ENCODE measurements at places on chromosomes 7 and 10.

DNA sequence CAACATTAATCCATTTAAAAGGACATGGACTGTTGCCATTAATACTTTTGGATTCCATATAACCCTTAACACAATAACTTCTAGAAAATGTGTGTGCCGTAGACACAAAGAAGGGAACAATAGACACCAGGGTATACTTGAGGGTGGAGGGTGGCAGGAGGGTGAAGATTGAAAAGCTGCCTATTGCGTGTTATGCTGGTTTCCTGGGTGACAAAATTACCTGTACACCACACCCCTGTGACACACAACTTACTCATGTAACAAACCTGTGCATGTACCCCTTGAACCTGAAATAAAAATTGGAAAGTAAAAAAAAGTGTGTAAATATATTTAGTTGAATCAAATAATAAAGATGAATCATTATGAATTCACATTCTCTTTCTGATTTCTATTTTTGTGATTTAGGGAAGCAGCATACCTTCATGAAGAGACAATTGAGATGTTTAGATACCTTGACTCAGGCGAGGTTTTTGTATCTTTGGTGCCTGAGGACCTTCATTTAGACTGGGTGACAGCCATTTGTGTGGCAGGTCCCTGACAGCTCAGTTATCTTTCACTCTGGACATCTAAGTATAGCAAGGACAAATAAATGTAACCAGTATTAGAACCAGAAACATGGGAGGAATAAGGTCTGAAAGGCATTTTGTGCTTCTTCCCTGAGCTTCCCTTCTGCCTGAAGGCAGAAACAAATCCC, 28.7 kb downstream of the GIMAP8 start:
- no peak for DNase-seq

DNA sequence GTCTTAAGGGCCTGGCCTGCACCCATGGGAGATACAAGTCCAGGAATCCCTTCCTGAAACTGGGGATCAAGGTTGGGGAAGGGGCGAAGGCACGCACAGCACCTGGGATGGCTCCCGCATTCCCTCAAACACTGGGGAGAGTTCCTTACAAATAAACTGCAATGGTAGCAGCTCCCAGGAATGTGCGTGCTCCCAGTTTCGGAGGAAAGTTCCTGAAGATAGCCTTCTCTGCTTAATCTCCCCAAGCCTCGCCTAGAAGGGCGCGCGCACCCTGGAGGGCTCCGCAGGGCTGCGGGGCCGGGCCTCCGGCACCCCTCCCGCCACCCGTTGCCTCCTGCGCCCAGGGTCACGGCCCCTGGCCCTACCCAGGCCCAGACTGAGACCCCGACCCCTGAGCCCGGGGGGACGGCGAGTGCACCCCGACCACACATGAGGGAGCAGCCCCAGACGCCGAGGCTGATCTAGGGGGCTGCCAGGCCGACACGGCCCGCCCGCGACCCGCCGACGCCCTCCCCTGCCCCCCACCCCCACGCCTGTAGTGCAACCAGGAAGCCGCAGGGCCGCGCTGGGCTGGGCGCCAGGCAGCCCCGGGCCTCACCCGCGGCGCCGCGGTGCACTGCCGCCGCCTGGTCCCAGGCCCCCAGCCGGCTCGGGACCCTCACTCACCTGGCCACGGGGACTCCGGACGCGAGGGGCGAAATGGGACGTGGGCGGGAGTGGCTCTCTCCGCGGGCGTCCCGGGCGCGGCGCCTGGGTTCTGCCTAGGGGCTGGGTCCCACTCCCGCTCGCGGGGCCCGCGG, 460 bp downstream of the ANXA11 start:
- peak; percentile 29 for DNase-seq

GRCh38 chr7:55415173-55415778, 50.1 kb downstream of the LANCL2 start:
- DNase-seq: peak; percentile 63

DNA sequence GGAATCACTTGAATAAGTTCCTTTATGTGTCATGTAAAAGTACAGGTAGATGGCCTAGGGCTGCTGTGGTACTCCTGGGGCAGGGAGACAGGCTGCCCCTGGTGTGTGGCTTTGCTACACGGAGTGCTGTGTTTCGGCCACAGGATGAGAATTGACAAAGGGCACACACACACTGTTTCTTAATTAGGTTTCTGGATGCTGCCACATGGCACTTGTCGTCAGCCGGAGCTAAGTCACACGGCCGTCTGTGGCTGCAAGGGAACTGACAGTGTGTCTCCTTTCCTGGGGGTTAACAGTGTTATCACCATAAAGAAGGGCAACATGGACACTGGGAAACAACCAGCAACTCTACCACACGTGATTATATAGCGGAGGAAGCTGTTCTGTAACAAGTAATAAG, 55.7 kb upstream of the CREB5 start:
- no peak for DNase-seq

DNA sequence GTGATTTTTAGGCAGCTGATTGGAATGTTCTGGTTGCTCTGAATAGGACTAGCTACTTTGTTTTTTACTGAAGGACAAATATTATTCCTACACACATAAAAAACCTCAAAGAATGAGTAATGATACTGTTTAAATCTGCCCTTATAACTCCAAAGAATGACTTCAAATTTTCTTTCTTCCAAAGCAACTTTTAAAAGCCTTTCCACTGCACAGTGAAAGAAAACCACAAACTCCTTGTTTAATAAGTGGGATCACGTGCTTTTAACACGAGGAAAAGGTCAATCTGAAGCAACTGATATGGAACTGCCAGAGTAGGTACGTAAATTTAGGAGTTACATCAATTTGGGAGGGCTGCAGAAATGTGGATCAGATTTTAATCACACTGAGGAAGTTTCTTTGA, 8.0 kb upstream of the PRKCQ start:
- DNase-seq: no peak

DNA sequence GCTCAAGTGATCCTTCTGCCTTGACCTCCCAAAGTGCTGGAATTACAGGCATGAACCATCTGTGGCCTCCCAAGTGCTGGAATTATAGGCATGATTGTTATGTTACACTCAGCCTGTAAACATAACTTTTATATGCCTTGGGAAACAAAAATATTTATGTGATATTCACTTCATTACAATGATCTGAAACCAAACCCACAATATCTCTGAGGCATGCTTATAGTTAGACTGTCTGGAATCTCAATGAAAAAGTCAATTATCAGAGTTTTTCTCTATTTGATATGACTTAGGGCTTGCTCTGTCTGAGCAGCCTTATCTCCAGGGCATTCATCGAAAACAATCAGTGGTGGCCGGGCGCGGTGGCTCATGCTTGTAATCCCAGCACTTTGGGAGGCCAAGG, 195.3 kb upstream of the MYO3A start:
- no peak for DNase-seq

DNA sequence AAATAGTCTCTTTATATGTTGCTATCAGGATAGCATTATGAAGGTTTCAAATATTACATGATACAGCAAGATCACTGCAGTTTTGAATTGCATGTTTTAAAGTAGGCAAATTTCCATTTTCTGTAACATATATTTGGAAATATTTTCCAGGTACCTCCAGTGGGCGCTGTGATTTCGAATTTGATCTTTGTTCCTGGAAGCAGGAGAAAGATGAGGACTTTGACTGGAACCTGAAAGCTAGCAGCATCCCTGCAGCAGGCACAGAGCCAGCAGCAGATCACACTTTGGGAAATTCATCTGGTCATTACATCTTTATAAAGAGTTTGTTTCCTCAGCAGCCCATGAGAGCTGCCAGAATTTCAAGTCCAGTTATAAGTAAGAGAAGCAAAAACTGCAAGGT, 299.0 kb downstream of the MALRD1 start:
- DNase-seq: no peak

GRCh38 chr7:17532861-17533404, 234.5 kb downstream of the AHR start:
- DNase-seq: no peak

- DNase-seq: no peak
Observed at GRCh38 chr7:132065989-132066603, 509.7 kb upstream of the PODXL start.

DNA sequence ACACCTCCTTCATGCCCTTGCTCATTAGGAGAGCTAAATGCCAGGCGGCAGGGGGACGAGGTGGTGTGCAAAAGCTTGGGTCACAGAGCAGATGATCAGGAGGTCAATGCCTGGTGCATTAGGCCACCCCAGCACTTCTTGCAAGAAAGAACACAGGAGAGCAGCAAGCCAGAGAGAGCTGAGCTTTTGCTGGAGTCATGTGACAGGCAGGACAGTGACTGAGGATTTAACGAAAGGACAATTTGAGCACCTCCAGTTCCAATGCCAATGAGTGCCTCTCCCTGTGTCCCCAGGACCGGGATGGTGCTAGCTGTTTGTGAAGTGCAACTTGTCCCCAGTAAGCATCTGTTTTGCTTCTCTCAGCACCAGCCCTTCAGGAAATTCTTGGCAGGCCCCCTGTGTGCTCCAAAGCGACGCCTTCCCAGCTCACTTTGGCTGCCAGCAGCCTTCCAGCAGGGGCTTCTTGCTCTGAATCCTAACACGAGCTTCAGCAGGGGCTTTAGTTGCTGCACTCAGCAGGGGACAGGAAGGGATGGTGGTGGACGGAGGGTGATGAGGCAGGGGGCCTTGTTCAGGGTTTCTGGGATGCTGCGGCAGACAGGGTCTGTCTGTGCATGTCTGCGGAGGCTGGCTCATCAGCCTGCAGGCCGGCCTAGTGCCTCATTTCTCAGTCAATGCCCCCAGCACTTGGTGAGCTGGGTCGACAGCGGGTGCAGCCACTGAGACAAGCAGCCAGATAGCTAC, 368.1 kb downstream of the RPS24 start:
- DNase-seq: no peak

DNA sequence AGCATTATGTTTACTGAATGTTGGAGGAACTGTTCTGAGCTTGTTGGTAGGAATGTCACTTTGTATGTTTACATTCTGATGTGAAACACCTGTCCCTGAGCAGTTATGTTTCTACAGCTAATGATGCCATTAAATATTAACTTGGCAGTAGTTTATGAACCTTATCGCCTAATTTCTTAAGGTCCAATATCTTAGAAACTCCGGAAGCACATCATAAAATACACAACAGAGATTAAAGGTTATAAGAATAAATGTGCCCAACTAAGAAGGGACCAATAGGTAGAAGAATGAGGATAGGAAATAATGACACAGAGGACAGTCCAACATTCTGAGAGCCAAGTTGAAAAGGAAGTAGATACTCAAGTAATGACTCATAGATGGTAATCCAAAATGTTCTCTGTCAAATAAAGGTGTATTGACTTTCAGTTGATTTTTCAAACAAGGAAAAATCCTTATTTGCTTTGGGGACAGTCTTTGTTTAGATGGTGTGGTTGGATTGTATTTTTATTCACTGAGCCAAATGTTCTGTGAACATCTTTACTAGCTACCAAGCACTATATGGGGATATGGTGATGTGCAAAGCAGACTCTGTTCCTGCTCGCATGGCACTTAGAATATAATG, 31.9 kb downstream of the LCOR start:
- peak; percentile 14 for DNase-seq

DNA sequence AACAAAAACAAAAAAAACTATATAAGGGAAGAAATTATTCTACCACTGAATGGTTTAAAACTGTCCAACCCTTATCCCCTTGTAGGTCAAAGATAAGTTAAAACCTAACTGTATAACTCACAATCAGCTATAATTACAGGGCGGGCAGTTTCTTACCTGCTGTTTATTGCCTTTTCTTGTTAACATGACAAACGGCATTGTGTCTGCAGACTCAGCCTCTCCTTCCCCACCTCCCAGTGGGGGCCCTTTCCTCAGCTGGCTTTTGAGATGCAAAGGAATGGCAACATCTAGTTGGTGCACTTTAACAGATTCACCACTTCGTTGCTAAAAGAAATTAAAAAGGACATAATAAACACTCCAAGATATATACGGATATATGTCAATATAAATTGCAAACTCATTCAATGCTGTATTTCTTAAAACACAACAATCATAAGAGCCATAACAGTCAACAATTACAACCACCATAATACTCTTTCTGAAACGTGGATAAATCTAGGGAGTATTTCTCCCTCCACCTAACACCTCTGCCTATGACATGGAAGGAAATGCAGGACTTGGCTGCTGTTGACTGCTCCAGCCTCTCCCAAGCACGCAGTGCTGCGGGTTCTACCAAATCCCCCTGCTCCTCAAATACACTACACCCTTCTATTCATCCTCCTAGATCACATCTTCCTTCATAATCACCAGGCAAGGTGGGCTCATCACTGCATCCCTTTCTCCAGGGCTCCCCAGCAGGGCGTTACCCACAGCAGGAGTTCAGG, 106.0 kb downstream of the UPF2 start:
- no peak for DNase-seq

DNA sequence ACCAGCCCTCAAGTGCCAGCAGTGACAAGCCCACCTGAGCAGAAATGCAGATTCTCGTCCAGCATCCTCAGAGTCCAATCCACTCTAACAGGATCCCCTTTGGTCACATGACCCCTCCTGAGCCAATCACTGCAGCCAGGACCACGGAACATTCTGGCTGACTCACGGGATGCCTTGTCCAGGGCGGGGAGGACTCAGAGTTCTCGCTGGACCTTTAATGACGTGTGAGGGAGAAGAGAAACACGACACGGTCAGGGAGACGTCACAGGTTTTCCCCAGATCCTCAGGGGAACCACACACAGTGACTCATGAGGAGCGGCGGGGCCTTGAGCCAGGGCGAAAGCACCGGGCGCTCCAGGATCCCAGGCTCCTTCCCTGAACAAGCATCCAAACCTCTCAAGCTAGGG, 155.7 kb downstream of the PTPRN2 start:
- no peak for DNase-seq

GRCh38 chr10:45180946-45181875, 134.2 kb downstream of the OR13A1 start:
- DNase-seq: no peak

DNA sequence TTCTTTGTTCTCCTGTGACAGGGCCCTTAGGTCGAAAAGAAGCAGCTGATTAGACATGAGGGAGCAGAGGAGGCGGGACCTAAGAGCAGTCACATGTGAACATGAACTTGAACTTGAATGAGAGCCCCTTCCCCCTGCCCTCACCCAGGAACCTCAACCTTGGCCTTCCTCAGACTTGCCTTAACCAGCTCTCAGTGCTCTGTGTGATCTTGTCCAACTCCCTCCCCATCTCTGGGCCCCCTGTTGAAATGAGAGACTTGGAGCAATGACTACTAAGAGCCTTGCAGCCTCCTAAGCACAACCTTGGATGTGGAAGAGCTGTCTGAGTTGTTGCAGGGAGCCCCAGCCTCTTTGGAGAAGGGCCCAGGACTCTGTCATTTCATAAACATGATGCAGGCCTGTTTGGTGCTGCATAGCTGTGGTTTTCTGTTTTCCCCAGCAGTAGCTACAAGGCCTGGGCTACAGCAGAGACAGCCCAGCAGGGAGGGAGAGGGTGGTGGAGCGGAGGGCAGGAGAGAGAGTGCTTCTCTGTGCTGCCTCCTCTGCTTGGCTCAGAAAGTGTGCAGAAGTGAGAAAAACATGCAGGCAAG, 123.9 kb upstream of the ZMIZ1 start:
- DNase-seq: no peak

DNA sequence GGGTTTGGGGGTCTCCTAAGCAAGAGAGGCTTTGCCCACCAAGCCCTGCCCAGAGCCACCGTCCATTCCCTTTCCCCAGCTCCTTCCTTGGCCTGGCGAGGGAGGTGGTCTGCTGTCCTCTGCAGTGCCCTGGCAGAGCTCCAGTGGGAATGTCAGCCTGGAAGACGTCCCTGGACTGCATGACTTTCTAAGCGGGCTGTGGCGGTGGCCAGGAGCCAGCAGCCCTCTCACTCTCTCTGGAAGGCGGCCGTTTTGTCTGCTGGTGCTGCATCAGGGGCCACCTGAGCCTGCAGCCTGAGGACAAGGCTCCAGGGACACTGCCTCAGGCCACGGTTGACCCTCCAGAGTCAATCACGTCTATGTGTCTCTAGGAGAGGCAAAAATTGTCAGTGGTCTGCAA, 271.0 kb downstream of the SKAP2 start:
- no peak for DNase-seq

- no peak for DNase-seq
Observed at GRCh38 chr10:33212061-33212748, 122.3 kb downstream of the NRP1 start.
